ENCODE measurements at places on chromosomes 4 and X. TPM values are rescaled to one million over a fixed set of nuclear protein-coding genes. Genes with fewer than 3 reads are reported as not detected.

CHRNA9 gene
- total RNA-seq: not detected

GAGE2A gene
- total RNA-seq: not detected

GDPD2 gene
- not detected for total RNA-seq

REPS2 gene
- 1.1 TPM for total RNA-seq

TMEM164 gene
- 22.9 TPM for total RNA-seq

CCNB3 gene
- total RNA-seq: 0.16 TPM

MAGEE1 gene
- total RNA-seq: 0.65 TPM

PPBP gene
- total RNA-seq: not detected

FHDC1 gene
- total RNA-seq: under 0.01 TPM

SORCS2 gene
- not detected for total RNA-seq

IGSF1 gene
- total RNA-seq: not detected

HSFX4 gene
- total RNA-seq: not detected

FAT1 gene
- 9.1 TPM for total RNA-seq

NFXL1 gene
- 4.5 TPM for total RNA-seq

GATA1 gene
- not detected for total RNA-seq

UCP1 gene
- not detected for total RNA-seq

STARD8 gene
- 9.9 TPM for total RNA-seq

BTC gene
- 0.06 TPM for total RNA-seq

ASB12 gene
- not detected for total RNA-seq

CD99L2 gene
- 35.8 TPM for total RNA-seq

PDCL2 gene
- not detected for total RNA-seq

ADH1A gene
- not detected for total RNA-seq

PRDM8 gene
- not detected for total RNA-seq

F8A3 gene
- 1.1 TPM for total RNA-seq

PWWP3B gene
- not detected for total RNA-seq

STATH gene
- not detected for total RNA-seq

PKD2 gene
- total RNA-seq: 34.5 TPM

AREG gene
- total RNA-seq: 0.32 TPM

IL1RAPL1 gene
- total RNA-seq: 0.06 TPM

MAGED4B gene
- 5.8 TPM for total RNA-seq

P2RY8 gene
- total RNA-seq: 0.38 TPM

KCNIP4 gene
- total RNA-seq: not detected

PSAPL1 gene
- not detected for total RNA-seq

IL2RG gene
- 0.16 TPM for total RNA-seq

SLBP gene
- total RNA-seq: 50.6 TPM

NXF2 gene
- not detected for total RNA-seq

TCEAL6 gene
- total RNA-seq: not detected

MAGEA2B gene
- not detected for total RNA-seq

CABS1 gene
- not detected for total RNA-seq

PAK3 gene
- 3.9 TPM for total RNA-seq

IL3RA gene
- total RNA-seq: 47.8 TPM

PABPC1L2B gene
- not detected for total RNA-seq

TTC29 gene
- total RNA-seq: 0.06 TPM

PNMA6E gene
- total RNA-seq: not detected

TSPAN7 gene
- total RNA-seq: 9.6 TPM

LGI2 gene
- 0.06 TPM for total RNA-seq

ANOS1 gene
- 0.32 TPM for total RNA-seq

RAB9B gene
- total RNA-seq: 1.1 TPM

MYOZ2 gene
- not detected for total RNA-seq

USP26 gene
- total RNA-seq: not detected

DCAF4L1 gene
- 0.19 TPM for total RNA-seq

EDNRA gene
- total RNA-seq: 0.16 TPM

Measured in bladder microvascular endothelial cell (primary cell).